ENCODE measurements at places on chromosomes 12 and 14. TPM values are rescaled to one million over a fixed set of nuclear protein-coding genes. Genes with fewer than 3 reads are reported as not detected.

- H3K4me1 ChIP-seq, result no peaks in the 10 kb centered on the region
- H3K27me3 ChIP-seq, result no peaks in the 10 kb centered on the region
- no peaks in the 10 kb centered on the region for H3K36me3 ChIP-seq
- no peak overlapping the region for H3K4me3 ChIP-seq
These were observed 49.1 kb downstream of the CCDC85C start for GRCh38 chr14:99554757-99555531.

DNA sequence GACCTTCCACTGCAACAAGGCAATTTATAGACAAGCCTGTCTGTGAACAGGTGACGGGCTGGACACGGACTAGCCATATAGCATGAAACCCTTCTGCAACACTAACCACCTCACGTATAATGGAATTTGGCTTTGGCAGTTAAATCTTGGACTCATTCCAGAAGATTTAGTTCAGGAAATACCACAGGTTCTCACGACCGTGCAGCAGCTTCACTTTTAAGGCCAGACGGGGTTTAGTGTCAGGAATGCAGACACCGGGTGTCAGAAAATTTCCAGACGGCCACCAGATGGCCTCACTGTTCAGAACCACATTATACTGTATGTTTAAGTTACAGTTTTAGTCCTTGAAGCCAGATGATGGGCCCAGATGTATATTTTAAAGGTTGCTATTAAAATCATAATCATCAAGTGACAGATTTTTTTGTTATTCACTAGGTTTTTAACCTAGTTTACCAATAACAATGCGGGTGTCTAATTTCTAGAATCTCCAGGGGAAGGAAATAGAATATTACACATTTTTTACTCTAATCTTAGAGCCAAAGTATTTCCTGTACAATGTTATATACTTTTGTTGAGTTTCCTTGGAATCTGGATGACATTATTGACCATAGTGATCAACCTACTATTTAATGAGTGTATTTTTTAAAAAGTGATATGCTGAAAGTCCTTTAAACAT, 90.5 kb upstream of the TMPO start:
- peaks cover 6% of the 10 kb centered on the region for H3K27me3 ChIP-seq
- no peaks in the 10 kb centered on the region for H3K36me3 ChIP-seq
- H3K27ac ChIP-seq, result no peak overlapping the region

- H3K36me3 ChIP-seq, result peaks cover 94% of the 10 kb centered on the region
- DNase-seq, result no peak
- H3K4me3 ChIP-seq, result no peak overlapping the region
These were observed 7.7 kb downstream of the CCND2 start for GRCh38 chr12:4281173-4281654.

- H3K27ac ChIP-seq, result no peak overlapping the region
- H3K4me3 ChIP-seq, result no peak overlapping the region
- no peaks in the 10 kb centered on the region for H3K27me3 ChIP-seq
- DNase-seq, result no peak
- no peaks in the 10 kb centered on the region for H3K4me1 ChIP-seq
- H3K36me3 ChIP-seq, result no peaks in the 10 kb centered on the region
These were observed 7.0 kb downstream of the SERPINA1 start for GRCh38 chr14:94381149-94382030.

- H3K4me3 ChIP-seq, result no peak overlapping the region
- no peak overlapping the region for H3K27ac ChIP-seq
- DNase-seq, result no peak
- H3K27me3 ChIP-seq, result no peaks in the 10 kb centered on the region
These were observed 193.7 kb upstream of the HMGA2 start for GRCh38 chr12:65630555-65630954.

DNA sequence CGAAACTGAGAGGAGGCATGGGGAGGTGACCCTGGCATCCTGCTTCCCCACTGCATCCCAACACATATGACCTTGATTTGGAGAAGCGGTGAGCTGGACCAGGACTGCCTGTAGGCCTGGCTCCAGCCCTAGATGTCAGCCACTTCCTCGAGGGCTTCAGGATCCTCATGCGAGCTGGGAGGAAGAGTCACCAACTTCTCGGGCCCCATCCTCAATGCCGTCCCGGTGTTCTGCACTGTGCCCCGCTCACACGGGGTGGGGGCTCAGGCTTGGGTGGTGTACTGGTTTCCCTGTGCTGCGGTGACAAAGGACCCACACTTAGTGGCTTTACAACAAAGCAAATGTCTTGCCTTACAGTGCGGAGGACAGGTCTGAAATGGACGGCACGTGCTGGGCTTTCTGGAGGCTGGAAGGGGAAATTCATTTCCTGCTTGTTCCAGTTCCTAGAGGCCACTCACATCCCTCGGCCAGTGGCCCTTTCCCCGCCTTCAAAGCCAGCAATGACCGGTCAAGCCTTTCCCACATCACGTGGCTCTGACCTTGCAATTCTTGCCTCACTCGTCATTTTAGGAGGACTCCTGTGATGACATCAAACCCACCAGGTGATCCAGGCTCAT, 298.1 kb upstream of the RTL1 start:
- peak; percentile 38 for DNase-seq
- no peaks in the 10 kb centered on the region for H3K27me3 ChIP-seq
- no peak overlapping the region for H3K4me3 ChIP-seq
- H3K4me1 ChIP-seq, result no peaks in the 10 kb centered on the region

DNA sequence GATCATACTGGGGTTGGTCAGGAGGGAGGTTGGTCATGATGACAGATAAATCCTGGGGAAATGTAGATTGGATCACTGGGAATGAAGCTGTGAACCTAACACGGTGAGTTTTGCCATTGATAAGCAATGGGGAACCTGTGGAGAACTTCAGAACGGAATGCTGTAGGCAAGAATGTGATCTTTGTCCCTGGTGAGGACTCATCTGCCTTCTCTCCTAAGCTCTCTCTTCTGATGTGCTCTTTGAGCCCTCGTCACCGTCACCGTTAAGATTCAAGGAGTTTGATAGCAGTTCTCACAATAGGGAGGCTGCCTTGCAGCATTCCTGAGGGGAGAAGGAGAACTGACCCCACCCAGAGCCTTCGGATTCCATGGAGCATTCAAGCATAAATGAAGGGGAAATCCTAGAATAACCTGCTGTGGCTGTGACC, 217.6 kb downstream of the ANO6 start:
- H3K4me1 ChIP-seq, result no peaks in the 10 kb centered on the region
- H3K36me3 ChIP-seq, result peaks cover 16% of the 10 kb centered on the region
- no peak overlapping the region for H3K27ac ChIP-seq
- H3K27me3 ChIP-seq, result no peaks in the 10 kb centered on the region

DNA sequence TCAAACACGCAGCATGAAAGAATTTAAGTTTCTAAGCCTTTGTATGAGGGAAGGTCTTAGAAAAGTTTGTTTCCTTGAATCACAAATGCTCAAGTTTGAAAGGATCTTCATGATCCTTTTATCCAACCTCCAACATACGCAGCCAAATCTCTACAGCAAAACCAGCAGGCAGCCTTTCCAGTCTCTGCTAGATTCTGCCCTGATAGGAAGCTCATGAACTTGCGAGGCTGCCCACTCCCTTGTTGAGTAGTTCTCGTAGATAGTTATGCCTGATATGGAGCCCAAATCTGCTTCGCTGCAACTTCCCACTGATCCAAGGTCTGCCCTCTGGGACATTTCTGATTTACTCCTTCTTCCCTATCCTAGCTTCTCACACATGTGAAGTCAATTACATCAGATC, 272.9 kb downstream of the EGLN3 start:
- no peak for DNase-seq
- no peaks in the 10 kb centered on the region for H3K36me3 ChIP-seq
- no peaks in the 10 kb centered on the region for H3K27me3 ChIP-seq

DNA sequence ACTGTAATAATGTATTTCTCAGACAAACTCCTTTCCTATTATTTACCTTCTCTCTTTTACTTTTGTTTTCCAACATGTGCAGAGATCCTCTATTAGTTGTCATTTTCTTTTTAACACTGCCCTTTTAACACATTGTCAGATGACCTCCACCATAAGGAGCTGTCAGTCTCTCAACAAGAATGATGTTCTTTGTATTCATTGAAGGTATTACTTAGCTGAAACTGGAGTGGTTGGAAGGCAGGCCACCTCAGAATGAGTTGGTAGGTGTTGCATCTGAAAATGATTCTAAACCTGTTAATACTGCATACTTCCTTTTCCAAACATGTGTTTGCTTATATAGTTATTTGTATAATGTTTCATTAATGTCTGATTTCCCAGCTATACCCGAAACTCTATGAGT, 16.9 kb downstream of the TMEM117 start:
- no peaks in the 10 kb centered on the region for H3K4me1 ChIP-seq
- H3K27me3 ChIP-seq, result no peaks in the 10 kb centered on the region
- DNase-seq, result no peak
- H3K4me3 ChIP-seq, result no peak overlapping the region
- peaks cover 2% of the 10 kb centered on the region for H3K36me3 ChIP-seq
- H3K27ac ChIP-seq, result no peak overlapping the region

DNA sequence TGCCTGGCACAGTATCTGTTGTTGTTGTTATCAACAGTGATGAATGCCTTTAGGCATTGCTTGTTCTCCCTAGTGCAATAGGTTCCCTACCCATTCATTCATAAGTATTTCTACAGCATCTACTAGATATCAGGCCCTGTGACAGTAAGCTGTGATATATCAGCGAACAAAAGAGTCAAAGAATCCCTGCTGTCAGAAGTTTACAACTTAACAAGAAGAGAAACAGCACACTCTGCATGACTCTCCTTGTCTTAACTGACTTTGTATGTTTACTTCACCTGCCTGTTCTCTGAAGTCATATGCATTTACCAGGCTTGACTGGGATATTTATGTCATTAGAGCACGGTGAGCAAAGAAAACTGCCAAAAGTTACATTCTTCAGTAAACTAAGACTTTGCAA, 452.2 kb upstream of the RPL10L start:
- H3K36me3 ChIP-seq, result no peaks in the 10 kb centered on the region
- H3K4me1 ChIP-seq, result no peaks in the 10 kb centered on the region
- no peak for DNase-seq
- no peak overlapping the region for H3K4me3 ChIP-seq
- H3K27ac ChIP-seq, result no peak overlapping the region

GRCh38 chr12:50174971-50175715, 8.0 kb upstream of the CERS5 start:
- DNase-seq, result no peak
- H3K4me3 ChIP-seq, result no peak overlapping the region
- no peaks in the 10 kb centered on the region for H3K4me1 ChIP-seq
- peaks cover 6% of the 10 kb centered on the region for H3K36me3 ChIP-seq

GRCh38 chr14:74829251-74829650, 46.7 kb downstream of the PROX2 start:
- no peak for DNase-seq
- peaks cover 31% of the 10 kb centered on the region for H3K36me3 ChIP-seq
- H3K4me1 ChIP-seq, result peaks cover 4% of the 10 kb centered on the region
- no peak overlapping the region for H3K4me3 ChIP-seq

GRCh38 chr12:59620326-59620725, 24.5 kb downstream of the SLC16A7 start:
- H3K27ac ChIP-seq, result no peak overlapping the region
- H3K36me3 ChIP-seq, result peaks cover 10% of the 10 kb centered on the region
- H3K27me3 ChIP-seq, result no peaks in the 10 kb centered on the region
- H3K4me3 ChIP-seq, result no peak overlapping the region
- no peak for DNase-seq

- peaks cover 36% of the 10 kb centered on the region for H3K4me1 ChIP-seq
- no peak overlapping the region for H3K27ac ChIP-seq
- no peak for DNase-seq
- no peak overlapping the region for H3K4me3 ChIP-seq
These were observed 31.9 kb downstream of the FOS start for GRCh38 chr14:75310295-75311111.

- no peaks in the 10 kb centered on the region for H3K4me1 ChIP-seq
- no peak for DNase-seq
- H3K4me3 ChIP-seq, result no peak overlapping the region
- H3K27me3 ChIP-seq, result no peaks in the 10 kb centered on the region
- H3K36me3 ChIP-seq, result no peaks in the 10 kb centered on the region
- no peak overlapping the region for H3K27ac ChIP-seq
These were observed 134.1 kb downstream of the TPH2 start for GRCh38 chr12:72072592-72073212.

DNA sequence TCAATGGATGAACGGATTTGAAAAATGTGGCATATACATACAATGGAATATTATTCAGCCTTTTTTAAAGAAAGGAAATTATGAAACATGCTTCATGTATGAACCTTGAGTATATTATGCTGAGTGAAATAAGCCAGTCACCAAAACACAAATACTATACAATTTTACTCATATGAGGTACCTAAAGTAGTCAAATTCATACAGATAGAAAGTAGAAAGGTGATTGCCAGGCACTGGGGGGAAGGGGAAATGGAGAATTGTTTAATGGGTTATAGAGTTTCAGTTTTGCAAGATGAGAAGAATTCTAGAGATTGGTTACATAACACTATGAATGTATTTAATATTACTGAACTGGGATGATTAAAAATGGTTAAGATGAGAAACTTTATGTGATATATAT, 171.4 kb downstream of the TMTC3 start:
- no peak overlapping the region for H3K27ac ChIP-seq
- no peak for DNase-seq
- H3K27me3 ChIP-seq, result peaks cover 10% of the 10 kb centered on the region

DNA sequence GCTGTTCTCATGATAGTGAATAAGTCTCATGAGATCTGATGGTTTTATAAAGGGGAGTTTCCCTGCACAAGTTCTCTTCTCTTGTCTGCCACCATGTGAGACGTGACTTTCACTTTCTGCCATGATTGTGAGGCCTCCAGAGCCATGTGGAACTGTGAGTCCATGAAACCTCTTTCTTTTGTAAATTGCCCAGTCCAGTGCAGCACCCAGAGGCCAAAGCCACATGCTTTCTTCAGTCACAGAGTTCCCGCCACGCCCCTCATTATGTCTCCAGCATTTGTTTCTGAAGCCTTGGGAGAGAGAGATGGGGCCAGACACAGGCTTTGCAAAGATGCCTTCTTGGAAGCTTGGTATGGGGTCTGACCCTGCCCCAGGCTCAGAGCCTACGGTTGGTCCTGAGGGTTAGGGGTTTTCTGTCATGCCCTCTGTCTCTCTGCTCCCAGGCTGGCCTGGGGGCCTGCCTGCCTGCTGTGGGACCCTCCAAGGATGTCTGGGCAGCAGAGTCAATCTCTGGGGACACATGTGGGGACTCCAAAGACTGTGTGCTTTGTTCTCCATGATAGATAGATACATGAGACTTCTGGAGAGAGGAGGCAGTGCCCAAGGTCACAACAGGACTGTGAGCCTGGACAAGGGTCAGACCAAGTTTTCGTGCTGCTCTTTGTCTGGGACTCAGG, 114.1 kb upstream of the PRMT8 start:
- no peaks in the 10 kb centered on the region for H3K36me3 ChIP-seq
- H3K27me3 ChIP-seq, result peaks cover 20% of the 10 kb centered on the region
- no peak overlapping the region for H3K4me3 ChIP-seq

The CKAP4 gene
- total RNA-seq, result 3.7 TPM

The PTPN21 gene
- total RNA-seq, result 0.12 TPM

The GLIPR1L1 gene
- not detected for total RNA-seq

The CRIP1 gene
- 574 TPM for total RNA-seq

The BMP4 gene
- 0.47 TPM for total RNA-seq

The WDHD1 gene
- 57.7 TPM for total RNA-seq

The SERPINA10 gene
- total RNA-seq, result not detected

The KCNC2 gene
- not detected for total RNA-seq

The SLC6A12 gene
- total RNA-seq, result 0.33 TPM

The NDRG2 gene
- 6.9 TPM for total RNA-seq

The KRT3 gene
- not detected for total RNA-seq

Data from activated CD8-positive, alpha-beta memory T cell treated with anti-CD3 and anti-CD28 coated beads, Interleukin-2, amount 10 ng/mL, durations not matched to agents 7 days and 5 days (primary cell).